CD4-positive, alpha-beta T cell treated with Interferon gamma for 1 hour (primary cell): ENCODE measurements at places on chromosomes 7 and 10.

DNA sequence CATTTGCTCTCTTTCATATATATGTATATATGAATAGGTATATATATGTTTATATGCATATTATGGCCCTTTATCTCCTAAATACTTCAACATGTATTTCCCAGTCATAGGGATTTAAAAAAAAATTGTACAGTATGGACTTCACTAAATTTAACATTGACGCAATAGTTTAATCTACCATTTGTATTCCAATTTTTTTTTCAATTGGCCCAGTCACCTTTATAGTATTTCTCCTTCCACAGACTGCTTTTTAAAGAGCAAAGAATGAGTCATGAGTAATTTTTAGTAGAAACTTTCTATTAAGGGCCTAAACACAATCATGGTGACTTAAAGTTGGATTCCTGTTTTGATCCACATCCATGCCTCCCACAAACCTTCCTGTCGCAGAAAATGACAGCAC is 20.5 kb downstream of the CCSER2 start:
- no peak for DNase-seq

DNA sequence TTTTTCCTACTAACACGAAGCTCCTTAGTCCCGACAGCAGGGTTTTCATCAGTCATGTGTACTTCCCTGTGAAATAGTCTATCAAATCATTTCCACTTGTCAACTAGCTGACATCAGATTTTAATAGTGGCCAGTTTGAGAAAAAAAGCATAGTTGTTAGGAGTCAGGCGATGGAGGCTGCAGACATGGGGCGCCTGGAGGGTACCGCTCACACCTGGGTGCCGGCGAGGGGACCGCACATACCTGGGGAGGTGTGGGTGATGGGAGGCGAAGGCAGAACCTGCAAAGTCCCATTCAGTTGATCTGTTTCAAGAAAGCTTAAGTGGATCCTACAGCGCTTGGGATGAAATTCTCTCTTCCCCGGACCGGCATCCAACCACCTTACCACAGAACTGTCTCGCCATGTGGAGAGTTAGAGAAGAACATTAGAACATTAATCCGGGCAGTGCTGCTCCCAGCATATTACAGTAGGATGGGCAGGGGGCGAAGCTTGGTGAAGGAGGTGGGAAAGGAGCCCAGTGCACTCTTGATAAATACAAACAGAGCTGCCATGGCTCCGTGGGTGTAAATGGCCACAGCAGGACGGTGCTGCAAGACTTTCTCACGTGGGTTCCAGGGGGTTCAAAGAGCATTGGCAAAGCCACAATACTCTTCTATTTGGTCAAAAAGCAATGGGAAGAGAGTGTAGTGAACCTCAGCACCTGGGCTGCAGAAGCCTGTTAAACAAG is 24.2 kb downstream of the ADARB2 start:
- DNase-seq: no peak

DNA sequence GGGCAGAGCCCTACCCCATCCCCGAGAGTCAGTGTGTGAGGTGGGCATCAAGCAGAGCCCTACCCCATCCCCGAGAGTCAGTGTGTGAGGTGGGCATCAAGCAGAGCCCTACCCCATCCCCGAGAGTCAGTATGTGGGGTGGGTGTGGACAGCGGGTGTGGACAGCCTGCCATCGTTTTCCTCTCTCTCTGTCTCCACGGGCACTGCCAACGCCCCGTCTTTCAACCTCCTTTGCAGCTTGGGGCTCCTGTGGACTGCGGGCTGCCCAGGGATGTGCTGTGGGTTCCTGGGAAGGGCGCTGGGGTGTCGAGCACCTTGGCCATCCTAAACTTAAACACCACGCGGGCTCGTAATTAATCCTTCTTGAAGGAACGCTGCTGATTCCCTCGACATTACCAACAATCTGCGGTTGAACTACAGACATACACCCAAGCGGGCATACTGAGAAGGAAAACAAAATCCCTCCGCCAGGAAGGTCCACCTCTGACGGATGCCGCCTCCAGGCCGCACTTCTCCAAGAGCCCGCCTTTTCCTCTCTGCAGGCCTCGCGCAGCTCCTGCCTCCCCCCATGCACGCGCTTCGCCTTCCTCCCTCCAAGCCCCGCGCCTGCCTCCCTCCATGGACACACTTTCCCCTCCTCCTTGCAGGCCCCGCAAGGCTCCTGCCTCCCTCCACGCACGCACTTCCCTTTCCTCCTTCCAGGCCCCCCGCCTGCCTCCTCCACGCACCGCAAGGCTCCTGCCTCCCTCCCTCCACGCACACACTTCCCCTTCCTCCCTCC is 65.1 kb downstream of the ADARB2 start:
- DNase-seq: no peak

GRCh38 chr7:77266291-77266794 is 66.7 kb upstream of the FGL2 start:
- DNase-seq: no peak

GRCh38 chr7:38339953-38340819 is 66.8 kb upstream of the TARP start:
- DNase-seq: no peak

- no peak for DNase-seq
These were observed 3.8 kb downstream of the SPRN start for GRCh38 chr10:133420579-133420978.

GRCh38 chr10:34428501-34428900 is 386.6 kb downstream of the PARD3 start:
- no peak for DNase-seq

DNA sequence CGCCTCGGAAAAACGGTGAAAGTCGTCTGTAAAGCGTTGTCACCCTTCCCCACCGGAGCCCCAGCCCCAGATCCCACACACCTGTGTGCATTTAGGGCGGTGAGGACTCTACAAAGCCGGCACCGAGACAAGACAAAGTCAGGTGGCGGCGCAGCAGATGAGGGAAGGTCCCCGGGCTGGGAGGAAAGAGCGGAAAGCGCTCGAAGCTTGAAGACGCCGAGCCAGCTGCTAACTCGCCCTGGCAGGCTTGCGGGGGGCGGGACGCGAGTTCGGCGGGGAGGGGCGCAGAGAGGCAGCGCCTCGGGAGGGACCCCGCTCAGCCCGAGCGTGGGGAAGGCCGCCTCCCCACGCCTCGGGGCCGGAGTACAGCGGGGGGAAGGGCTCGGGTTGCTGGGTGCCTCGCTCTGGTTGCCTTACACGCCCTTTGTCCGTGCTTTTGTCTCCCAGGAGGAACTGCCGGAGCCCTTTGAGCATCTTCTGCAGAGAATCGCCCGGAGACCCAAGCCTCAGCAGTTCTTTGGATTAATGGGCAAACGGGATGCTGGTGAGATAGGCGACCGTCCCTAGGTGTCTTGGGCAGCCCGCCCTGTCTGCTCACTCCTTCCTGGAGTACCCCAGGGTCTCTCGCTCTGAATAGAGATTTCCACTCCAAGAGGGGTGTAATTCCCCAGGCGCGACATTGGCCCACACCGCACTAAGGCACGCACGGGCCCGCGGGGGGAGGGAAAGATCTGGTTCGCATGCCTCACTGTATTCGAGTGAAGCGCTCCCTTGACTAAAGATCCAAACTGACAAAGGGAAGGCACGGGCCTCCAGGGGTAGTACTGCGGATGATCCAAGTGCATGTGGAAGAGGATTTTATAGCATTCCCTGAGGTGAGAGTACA is 1.6 kb downstream of the TAC1 start:
- DNase-seq: no peak

GRCh38 chr10:120732067-120732466 is 119.1 kb upstream of the WDR11 start:
- DNase-seq: no peak

DNA sequence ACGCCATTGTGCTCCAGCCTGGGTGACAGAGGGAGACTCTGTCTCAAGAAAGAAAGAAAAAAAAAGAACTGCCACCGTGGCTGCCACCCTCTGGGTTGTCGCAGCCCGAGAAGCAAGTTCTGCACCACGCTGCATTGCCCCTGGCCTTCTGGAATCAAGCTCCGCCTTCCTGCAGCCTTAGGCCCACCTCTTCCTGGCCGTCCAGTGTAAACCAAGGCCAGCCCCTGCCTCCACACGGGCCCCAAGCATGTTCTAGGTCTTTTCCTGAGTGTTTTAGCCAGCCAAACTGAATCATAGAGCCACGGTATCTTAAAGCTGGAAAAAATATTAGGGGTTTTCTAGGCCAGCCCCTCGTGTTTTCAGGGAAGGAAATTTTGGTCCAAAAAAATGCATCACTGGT is 188.9 kb downstream of the CCDC3 start:
- no peak for DNase-seq

GRCh38 chr7:110675383-110676103 is 415.4 kb upstream of the LRRN3 start:
- no peak for DNase-seq
